ENCODE measurements at places on chromosomes 16 and 17.

DNA sequence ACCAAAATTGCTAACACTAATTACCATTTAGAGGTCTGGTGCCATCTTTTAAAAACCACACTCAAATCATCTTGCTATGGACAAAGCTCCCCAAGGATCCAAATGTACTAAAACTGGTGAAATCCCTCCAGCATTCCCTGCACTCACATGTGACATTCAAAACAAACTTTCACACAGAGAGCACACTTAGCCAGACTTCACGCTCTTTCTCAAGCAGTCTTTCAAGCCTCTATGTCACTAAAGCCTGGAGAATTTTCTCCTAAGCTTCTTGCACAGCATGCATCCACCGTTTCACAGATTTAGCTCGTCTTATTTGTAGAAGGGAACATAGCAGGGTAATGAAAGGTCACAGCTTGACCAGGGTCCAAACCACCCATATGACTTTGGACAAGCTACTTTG lies 19.3 kb downstream of the CMTM3 start:
- no peak for DNase-seq

- no peak for DNase-seq
Measured at GRCh38 chr17:27860971-27861664, 32.0 kb downstream of the LYRM9 start.

GRCh38 chr16:80824623-80825364 lies 20.4 kb upstream of the CDYL2 start:
- no peak for DNase-seq

- DNase-seq = no peak
Measured at GRCh38 chr17:59897090-59897489, 4.2 kb downstream of the RPS6KB1 start.

GRCh38 chr17:55245986-55246385 lies 18.8 kb upstream of the HLF start:
- no peak for DNase-seq

DNA sequence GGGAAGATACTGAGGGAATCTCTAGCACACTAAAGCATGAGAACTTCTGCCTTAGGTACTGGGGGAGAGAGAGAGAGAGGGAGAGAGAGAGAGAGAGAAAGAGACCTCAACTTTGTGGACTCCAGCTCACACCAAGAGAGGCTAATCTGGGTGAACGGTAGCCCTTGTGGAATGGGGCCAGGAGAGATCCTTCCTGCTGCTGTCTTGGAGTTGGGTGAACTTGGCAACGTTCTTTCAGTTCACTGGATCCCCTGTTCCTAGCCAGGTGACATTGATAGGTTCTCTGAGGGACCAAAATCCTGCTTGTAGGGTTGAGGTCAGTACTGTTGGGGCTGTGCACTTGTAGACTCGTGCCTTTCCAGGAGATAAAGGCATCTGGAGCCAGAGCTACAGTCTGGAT lies 26.5 kb upstream of the WFIKKN2 start:
- no peak for DNase-seq

DNA sequence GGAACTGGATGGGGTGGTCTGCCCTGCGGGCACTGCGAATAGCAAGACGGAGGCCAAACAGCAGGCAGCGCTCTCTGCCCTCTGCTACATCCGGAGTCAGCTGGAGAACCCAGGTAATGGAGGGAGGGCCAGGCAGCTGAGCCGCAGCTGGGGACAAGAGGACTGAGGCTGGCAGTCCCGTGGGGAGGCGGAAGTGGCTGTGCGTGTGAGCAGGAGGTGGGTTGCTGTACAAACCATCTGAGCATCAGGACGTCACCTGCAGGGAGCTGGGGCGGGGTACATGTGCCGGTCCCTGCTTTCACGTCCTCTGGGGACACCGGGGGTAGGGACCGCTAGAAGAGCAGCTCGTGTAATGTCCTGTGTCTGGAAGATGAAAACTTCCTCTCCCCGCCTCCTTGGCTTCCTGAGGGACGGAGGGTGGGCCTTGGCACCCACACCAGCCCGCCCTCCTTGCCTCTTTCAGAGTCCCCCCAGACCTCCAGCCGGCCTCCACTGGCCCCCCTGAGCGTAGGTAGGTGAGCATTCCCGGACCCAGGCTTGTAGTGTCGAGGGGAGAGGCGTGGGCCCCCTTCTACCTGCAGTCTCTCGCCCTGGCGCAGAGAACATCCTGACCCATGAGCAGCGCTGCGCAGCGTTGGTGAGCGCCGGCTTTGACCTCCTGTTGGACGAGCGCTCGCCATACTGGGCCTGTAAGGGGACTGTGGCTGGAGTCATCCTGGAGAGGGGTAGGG lies 3.7 kb downstream of the ADAD2 start:
- no peak for DNase-seq
